ENCODE measurements at places on chromosomes 2 and 18.

DNA sequence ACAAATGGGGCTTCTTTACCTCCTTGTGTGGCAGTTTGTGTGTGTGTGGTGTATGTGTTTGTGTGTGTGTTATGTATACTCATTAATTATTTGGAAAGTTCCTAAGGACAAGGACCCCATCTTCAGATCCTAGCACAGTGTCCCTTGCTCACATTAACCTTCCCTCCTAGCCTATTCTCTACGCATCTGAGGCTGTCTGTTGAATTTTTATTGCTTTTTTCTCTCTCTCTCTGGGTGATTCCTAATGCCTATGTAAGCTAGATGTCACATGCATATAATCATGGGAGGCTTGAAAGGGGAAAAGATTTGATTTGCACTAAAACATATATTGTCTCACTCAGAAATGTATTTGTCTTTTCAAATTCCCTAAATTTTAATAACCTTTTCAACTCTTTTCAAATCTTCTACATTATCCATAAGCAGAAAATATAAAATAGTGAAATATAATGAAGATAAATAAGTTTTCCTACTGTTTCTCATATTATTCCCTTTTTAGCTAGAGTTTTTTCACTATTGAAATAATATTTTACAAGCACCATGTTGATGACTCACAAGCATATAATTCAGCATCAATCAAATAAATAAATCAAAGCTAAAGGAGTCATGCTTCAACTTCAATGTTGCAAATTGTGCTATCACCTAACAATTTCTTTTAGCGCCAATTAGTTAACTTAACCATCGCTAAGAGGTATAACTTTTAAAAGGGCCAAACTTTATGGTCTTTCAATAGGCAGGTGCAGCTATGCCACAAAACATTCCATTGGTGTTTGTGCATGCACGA, 199.0 kb upstream of the ERBB4 start:
- no peak for DNase-seq

DNA sequence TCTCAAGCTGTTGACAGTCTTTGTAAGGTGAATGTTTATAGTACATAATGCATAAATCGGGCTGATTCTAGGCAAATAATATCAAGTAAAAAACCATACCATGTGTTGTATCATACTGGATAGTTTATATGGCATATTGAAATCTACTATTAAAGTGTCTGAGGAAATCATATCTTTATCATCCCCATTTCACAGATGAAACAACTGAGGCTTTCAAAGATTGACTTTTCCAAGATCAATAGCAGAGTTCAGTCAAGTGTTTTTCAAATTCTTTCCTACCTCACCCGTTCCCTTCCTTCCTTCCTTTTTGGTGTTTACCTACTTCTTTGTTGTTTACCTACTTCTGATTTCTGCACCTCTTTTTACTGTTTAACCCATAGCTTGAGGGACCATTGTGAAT, 2.0 kb downstream of the LYPD6 start:
- no peak for DNase-seq

GRCh38 chr2:187526792-187527191, 27.4 kb downstream of the TFPI start:
- DNase-seq, result no peak

- DNase-seq, result no peak
Observed at GRCh38 chr2:226080334-226080733, 680.8 kb downstream of the NYAP2 start.

- DNase-seq, result no peak
Observed at GRCh38 chr2:222862106-222862908, 1.5 kb downstream of the ACSL3 start.

DNA sequence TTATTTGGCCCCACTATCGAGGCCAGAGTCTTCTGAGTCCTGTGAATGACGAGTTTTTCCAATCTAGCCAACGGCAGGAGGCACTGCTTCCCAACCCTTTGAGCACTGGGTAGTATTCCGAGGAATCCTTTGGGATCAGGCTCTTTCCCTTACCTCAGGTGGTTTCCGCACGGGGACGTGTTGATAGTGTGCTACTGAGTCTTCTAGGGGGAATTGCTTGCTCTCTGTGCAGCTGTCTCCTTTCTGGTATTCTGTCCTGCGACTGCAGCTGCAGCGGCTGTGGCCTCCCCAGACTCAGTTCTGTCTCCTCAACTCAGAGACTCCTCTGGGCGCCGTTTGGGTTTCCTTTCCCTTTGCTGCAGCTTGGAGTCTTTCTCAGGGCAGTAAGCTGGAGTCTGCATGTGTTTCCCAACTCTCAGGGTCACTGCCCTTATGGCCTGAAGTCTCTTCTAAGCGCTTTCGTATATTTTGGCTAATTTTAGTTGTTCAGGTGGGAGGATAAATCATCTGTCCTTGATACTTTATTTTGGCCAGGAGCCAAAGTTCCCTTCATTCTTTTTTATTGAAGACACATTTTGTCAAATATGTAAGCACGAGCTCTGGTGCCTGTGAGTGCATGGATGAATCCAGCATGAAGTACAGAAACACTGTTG, 118.4 kb downstream of the MAP4K4 start:
- no peak for DNase-seq

Data from tibial nerve (tissue), 4 donors.